ENCODE measurements at places on chromosomes 11 and 22. TPM values are rescaled to one million over a fixed set of nuclear protein-coding genes. Genes with fewer than 3 reads are reported as not detected.

DNA sequence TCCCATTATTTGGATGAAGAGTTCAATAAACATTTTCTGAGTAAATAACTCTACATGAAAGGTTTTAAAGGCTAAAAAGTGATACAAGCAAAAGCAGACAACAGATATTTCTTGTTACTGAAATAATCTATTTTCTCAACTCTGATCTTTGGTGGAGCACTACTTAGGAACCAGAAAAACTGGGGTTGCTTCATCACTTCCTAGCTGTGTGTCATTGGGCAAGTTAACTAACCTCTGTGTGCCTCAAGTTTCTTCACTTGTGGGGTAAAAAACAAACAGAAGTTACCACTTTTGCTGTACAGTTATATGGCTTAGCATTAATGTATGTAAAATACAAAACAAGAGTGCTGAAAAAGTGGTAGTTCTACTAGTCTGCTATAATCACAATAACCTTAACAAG, 5.6 kb downstream of the MAPK1 start:
- no peak for DNase-seq

Gene OR52E8
- total RNA-seq = not detected

DNA sequence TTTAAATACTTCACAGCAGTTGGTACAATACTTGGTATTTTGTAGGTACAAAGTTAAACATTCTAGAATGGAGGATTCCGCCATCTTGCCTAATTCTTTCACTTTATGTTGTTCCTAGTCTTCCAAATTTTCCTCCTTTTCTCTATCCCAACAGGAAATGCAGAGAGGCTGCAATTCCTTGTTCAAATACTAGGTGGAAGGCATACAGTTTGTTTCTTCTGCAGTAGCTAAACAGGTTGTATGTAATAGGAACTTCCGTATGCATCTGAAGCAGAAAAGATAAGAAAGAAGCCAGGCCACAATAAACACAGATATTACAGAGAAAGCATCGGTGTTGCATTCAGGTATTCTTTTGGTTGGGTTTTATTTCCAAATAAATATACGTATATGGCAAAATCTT, 186.4 kb upstream of the MTMR2 start:
- no peak for DNase-seq

DNA sequence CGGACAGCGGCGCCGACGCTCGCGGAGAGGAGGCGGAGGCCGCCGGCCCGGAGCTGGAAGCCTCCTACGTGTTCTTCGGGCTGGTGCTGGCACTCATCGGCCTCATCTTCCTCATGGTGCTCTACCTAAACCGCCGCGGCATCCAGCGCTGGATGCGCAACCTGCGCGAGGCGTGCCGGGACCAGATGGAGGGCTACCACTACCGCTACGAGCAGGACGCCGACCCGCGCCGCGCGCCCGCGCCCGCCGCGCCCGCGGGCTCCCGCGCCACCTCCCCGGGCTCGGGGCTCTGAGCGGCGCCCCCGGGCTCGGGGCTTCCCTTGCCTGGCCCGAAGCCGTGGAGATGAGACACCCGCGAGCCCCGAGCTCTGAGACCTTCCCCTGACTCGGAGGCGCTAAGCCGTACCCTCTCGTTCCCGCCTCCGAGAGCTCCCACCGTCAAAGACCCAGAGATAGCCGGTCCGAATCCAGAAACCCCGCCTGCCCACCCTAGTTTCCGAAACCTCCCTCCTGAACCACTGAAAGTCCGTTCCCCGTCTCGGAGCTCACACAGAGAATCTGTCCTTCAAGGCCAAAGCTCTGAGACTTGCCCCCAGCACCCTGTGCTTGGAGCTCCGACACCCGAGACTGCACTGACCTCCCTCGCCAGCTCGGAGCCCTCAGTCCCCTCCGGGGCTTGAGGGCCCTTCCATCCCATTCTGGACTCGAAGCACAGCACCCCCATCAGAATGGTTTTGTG, 1.5 kb downstream of the TPBGL start:
- DNase-seq = no peak

- no peak for DNase-seq
Observed at GRCh38 chr11:953512-953911, 27.8 kb downstream of the AP2A2 start.
